ENCODE measurements at places on chromosomes 1 and 21.
A peak's percentile ranks its signal among the peaks of the same experiment; 100 is the strongest.

GRCh38 chr1:64568171-64568450 is 98.2 kb downstream of the CACHD1 start:
- DNase-seq, result no peak

DNA sequence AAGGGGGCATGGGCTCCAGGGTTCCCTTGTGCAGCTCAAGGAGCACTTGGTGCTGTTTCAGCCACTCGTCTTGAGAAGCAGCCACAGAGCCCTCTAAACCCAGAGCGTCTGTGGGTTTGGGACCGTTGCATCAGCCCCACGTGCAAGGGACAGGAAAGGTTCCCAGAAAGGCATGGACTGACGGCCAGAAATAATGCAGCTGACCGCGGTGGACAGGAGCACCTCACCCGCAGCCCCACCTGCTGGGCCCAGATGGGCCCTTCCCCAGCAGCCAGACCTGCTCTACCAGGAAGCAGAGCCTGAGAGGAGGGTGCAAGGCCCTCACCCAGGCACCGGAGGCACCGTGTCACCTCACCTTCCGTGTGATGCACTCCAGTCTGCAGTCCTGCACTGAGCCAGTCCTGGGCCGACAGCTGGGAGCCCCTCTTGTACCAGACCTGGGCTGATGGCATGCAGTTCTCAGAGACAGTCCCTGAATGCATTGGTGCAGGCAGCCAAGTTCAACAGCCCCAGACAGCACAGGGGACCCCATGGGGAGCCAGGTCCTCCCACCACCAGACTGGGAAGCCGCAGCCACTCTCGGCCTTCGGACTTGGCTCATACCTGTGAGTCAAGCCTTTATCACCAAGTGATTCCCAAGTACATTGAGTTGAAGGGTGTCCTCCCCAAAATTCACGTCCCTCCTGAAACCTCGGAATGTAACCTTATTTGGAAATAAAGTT is 4.8 kb upstream of the TFF3 start:
- DNase-seq, result no peak

DNA sequence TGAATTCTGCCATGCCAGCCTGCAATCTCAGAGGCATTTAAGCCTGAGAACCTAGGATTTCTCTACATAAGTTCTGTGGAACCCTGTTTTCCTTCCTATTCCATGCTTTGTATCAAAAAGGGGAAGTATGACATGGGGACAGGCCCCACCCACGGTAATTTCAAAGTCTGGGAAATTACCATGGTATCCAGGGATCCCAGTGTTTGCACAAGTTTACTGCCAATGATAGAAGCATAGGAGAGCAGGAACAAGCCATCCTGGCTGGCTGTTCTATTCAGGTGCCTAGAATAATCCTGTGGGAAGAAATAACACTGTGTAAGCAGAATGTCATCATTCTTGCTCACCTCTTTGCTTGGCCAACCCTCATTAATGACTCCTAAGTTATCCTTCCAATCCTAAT is 53.8 kb upstream of the ATP1B1 start:
- no peak for DNase-seq

DNA sequence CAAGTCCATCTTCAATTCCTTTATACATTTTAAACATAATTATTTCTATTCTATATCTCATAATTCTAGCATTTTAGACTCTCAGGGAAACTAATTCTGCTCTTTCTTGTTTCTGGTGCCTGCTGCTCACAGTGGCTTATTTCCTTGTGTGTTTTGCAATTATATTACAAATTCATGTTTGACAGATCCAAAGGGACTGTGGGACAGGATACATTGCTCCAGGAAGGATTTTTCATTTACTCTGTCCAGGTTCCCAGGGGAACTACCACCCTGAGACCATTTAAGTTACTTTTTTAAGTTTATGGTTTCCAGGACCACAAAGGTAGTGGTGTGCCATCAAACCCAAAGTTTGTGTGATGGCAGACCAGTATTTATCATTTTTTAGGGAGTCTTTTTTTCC is 6.6 kb downstream of the TTC39A start:
- DNase-seq, result no peak

DNA sequence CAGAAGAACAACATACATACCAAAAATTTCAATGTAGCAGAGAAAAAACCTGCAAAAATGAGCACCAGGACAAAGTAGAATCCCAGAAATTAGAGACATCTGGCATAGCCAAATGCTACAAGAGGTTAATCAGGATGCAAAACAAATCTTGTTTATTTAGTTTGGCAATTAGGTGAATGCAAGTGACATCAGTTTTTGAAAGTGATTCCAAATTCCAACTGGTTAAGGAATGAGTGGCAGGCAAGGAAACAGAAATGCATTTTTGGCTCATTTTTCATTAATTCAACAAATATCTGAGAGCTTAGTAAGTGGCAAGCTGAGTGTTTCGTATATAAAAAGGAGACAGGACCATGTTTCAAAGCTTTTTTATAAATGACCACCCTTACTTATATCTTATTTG is 21.3 kb downstream of the SCAF4 start:
- DNase-seq, result no peak

- DNase-seq, result peak; percentile 55
These were observed 136.2 kb downstream of the NTNG1 start for GRCh38 chr1:107277022-107277421.

GRCh38 chr1:97905141-97905940 is 15.5 kb downstream of the DPYD start:
- DNase-seq, result no peak

- peak; percentile 21 for DNase-seq
These were observed 37.4 kb downstream of the C1orf185 start for GRCh38 chr1:51139474-51139873.

- DNase-seq, result no peak
These were observed 114.7 kb downstream of the DMRTB1 start for GRCh38 chr1:53573931-53574330.

- peak; percentile 39 for DNase-seq
These were observed at the start of gene CRABP2 for GRCh38 chr1:156705321-156705917. TSS of gene CRABP2 (minus strand) at chr1:156705583. CDS start at chr1:156705446, 137 bp downstream.

DNA sequence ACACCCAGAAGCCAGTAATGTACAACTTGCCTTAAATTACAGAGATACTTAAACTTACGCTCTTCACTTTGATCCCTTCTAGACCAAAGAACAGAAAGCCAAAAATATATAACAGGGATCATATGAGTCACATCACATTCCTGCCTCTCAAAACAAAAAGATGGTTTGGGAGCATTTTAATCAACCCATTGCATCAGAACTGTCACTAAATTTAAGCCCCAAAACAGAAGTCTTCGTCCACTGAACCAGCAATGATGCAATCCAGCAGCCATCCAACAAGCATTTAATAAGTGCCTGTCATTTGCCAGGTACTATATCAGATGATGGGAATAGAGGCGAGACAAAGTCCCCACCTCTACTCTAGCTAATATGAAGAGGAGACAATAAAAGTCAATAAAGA is 42.7 kb upstream of the GLIS1 start:
- no peak for DNase-seq

- no peak for DNase-seq
These were observed 47.0 kb downstream of the ACTL8 start for GRCh38 chr1:17802164-17802563.

DNA sequence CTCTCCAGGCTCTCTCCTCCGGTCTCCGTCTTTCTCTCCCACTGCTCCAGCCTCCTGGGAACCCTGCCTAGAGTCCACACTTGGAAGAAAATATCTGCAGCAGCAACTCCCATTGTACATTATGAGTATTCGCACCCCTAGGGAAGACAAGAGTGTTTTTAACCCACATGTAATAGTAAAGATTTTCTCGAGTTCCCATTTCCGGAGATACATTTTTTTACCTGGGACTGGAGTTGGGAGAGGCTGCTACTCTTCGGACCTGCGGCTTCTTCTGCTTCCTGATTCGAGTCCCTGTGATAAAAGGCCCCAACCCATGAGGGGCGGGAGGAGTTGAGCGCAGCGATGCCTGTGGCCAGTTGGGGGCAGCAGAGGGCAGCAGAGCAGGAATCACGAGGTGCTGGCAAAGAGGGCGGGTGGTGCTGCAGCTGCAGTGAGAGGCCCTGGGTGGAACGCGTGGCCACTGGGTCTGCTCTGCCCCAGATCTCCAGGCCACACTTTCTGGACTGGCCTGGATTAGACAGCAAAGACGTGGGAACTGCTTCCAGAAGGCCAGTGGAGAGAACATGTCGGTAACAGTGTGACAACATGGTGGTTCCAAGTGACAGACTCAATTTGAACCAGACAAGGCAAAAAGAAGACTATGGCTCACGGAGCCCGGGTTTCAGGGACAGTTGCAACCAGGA is 221.0 kb upstream of the CSF3R start:
- DNase-seq, result peak; percentile 70

- no peak for DNase-seq
These were observed 1.7 kb downstream of the SYT11 start for GRCh38 chr1:155860970-155861510.

GRCh38 chr1:204961765-204962419 is 81.1 kb upstream of the CNTN2 start:
- DNase-seq, result no peak

GRCh38 chr21:43303275-43304178 is 123.4 kb downstream of the SIK1 start:
- DNase-seq, result no peak

GRCh38 chr1:94142022-94142421 is 21.1 kb upstream of the ABCA4 start:
- no peak for DNase-seq

DNA sequence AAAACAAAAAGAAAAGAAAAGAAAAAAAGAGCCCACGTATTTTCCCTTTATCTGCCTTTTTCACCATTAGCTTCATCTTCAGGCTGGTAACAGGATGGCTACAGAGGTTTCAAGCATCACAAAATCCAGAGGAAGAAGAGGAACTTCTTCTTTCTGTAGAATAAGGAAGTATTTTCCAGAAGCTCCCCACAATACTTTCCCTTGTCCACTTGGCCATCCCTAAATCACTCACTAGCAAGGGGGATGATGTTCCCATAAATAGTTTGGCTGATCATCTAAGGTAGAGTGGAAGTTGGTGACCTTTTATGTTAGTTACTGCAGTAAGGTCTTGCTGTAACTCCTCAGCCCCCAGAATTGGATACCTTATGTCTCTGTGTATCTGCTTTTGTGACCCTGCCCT is 45.1 kb upstream of the RNF11 start:
- no peak for DNase-seq

DNA sequence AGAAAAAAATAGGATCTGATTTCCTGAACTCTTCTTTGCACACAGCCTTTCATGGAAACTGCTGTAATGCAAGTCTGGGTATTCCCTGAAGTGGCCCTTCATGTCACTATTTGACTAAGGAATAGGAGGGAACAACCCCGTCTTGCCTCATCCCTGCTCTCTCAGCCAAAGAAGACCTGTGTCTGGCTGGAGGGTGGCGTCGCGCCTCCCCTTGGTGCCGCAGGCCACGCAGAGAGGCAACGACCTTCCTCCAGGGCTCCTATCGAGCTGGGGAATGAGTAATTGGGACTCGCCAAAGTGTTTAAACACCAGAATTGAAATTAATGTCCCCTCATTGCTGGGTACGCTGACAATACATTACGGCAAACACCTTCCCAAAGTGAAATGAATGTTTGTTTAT is 129.8 kb downstream of the PBX1 start:
- no peak for DNase-seq

DNA sequence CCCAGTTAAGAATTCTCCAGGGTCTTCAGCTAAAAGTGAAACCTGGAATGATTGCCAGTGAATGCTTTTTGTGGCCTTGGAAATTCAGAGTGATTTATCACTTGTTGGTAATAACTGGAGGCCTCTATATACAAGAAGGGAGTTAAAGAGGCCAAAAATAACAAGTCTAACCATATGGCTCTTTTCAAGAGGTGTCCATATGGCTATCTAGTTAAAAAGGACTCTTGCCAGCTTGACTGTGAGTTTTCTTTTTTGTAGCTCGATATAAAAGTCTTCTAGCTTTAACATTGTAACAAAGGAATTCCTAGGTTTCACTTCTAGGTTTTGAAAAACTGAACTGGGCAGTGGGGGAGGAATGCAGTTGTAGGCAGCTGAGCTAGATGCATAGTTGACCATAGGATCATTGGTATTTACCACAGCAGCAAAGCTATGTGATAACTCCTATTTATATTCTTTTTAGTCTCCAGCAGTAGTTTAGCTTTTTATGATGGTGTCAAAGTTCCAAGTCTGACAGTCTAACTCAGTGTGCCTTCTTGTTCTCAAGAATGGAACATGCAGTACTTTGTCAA is 44.4 kb downstream of the CACHD1 start:
- DNase-seq, result no peak

- DNase-seq, result peak; percentile 10
These were observed 23.3 kb upstream of the PTGFRN start for GRCh38 chr1:116886291-116886878.

DNA sequence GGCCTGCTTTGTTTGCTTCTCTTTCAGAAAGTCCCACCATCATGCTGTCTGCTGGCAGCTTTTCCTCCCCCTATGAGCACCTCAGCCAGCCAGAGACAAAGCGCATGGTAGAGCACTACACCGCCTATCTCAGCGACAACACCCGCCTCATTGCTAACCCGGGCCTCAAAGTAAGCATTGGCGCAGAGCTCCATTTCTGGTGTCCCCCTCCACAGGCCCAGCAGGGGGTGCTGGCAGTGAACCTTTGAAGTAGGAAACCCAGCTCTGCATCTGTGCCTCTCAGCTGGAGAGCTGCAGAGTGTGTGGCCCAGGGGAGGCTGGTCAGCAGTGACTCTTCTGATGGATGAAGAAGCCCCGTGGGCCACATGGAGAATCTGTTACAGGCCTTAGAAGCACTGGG is 81.2 kb upstream of the RAVER2 start:
- DNase-seq, result no peak

GRCh38 chr1:116257341-116257767 is 115.7 kb upstream of the ATP1A1 start:
- no peak for DNase-seq

GRCh38 chr21:35237287-35237686 is 188.2 kb upstream of the RUNX1 start:
- DNase-seq, result no peak

DNA sequence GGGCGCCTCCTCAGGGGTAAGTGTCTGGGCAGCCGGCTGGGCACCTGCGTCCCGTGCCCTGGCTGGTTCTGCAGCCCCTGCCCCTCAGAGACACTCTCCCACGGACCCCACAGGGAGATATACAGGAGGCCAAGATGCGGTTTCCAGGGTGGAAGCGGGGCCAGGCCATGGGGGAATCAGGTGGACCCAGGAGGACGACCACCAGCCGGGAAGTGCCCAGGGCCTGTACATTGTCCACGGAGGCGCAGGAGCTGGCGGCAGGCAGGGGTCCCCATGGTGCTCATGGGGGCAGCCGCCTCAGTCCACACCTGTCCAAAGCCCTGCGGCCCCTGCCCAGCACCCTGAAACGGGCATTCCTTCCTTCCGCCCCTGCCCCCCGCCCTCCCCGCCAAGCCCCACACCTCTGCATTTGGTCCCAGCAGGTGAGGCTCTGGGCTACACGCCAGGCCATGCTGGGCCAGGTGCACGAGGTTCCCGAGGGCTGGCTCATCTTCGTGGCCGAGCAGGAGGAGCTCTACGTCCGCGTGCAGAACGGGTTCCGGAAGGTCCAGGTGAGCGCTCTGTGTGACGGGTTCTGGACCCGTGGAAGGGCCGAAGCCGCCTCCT is 36.7 kb downstream of the SLC19A1 start:
- DNase-seq, result no peak

DNA sequence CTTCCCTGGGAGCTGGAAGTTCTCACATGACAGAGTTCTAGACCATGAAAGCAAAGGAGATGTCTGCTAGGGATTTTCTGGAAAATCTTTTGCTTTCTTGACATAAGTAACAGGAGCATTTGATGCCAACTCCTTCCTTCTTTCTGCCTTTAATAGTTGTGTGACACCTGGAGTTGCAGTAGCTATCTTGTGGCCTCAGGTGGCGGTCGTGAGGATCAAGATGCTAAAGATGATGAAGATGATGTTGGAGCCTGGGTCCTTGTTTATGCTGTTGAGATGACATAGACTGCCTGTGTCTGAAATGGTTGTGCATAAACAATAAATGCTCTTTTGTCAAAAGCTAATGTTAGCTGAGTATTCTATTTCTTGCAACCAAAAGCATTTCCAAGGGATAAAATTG is 32.7 kb upstream of the KIRREL1 start:
- no peak for DNase-seq

Data from RKO (cell line).